Fibroblast of upper back skin (primary cell): ENCODE measurements at places on chromosomes 3 and 15.

DNA sequence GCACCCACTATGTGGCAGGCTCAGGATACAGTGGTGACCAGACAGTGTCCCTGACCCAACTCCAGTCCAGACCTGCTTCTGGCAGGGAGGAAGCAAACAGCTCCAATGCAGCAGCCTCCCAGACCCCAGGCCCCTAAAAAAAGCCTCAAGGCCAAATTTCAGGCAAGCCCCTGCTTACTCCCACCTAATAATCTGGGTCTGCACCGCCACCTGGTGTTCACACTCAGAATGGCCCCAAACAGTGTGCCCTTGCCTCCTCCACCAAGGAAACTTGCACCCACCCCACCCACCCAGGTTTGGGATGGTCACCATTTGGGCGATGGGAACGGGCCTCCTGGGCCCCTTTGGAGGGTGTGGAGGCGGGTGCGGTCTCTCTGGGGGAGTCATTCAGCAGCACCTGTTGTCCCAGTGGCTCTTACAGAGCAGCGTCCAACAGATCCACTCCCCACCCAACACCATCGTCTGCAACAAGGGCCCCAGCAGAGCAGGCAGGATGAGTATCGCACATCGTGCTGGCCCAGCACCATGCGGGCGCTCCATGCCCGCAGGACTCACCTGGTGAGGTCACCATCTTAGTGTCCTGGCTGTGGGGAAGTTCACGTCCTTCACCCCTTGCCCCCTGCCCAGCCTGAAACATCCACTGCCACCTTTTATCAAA, 17.3 kb downstream of the C3orf18 start:
- peak; percentile 29 for DNase-seq

- peak; percentile 42 for DNase-seq
Observed at GRCh38 chr3:125240496-125240895, 27.9 kb upstream of the SLC12A8 start.

- peak; percentile 88 for DNase-seq
Observed at GRCh38 chr3:106013971-106014370, 145.2 kb upstream of the CBLB start.

- no peak for DNase-seq
Observed at GRCh38 chr15:73784291-73784690, 31.1 kb upstream of the INSYN1 start.

DNA sequence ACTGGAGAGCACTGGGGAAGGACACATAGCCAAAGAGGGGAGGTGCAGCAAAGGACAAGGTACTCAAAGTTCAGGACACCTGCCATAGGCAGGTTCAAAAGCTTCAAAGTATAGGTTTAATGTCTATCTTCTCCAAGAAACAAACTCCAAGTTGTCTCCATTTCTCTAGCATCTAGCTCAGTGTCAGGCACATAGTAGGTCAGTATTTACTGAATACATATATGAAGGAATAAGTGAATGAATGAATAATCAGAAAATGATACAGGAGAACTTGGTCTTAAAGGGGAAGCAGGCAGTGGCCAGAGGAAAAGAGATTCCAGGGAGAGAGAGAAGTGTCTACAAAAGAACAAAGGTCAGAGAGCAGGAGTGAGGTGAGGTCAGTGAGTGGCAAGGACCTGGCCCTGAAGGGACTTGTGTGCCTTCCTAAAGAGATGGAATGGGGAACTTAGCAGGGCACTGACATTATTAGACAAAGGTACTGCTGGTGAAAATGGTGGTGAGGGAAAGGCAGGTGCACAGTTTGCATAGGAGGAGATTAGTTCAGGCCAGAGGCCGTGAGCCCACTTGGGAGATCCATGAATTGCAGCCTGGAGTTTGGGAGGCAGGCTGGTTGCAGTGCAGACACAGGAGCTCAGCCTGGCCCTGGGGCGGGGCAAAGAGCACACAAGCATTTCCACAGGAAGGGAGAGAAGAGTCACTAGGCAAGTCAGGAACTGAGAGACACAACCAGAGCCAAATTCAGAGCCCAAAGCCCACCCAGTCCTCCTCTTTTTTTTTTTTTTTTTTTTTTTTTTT, 21.4 kb downstream of the TBC1D2B start:
- no peak for DNase-seq

- no peak for DNase-seq
Observed at GRCh38 chr3:66403323-66403990, 97.4 kb downstream of the LRIG1 start.

- peak; percentile 86 for DNase-seq
Observed at GRCh38 chr3:155185631-155186071, 105.5 kb downstream of the MME start.

GRCh38 chr3:5136211-5136918, 14.3 kb downstream of the ARL8B start:
- DNase-seq = peak; percentile 22

DNA sequence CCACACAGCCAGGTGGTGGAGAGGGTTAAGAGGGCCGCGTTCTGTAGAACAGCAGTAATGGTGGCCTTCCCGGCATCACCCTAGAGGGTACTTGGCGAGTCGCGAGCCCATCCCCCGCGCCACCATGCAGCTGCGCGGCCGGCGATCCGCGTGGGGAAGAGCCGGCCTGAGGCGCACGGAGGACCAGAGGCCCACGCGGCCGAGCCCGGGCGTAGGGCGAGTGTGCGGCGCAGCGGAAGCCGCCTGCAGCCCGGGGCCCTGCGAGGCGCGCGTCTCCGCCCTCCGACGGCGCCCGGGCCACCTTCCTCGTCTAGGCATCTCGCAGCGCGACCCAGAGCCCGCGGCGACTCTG, 423 bp downstream of the TKT start:
- DNase-seq = no peak

- DNase-seq = peak; percentile 10
Observed at GRCh38 chr3:144361002-144361401, 389.4 kb downstream of the DIPK2A start.

DNA sequence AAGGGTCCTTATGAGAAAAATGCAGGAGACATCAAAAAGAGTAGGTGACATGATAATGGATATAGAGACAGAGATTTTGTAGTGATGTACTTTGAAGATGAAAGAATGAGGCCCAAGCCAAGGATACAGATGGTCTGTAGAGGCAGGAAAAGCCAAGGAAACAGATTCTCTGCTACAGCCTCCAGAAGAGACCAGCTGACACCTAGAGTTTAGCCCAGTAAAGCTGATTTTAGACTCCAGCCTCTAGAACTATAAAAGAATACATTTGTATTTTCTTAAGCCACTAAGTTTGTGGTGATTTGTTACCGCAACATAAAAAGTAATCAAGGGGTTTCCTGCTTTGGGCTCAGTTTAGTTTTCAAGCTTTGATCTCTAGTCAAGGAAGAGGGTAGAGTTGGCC, 64.8 kb downstream of the STRIT1 start:
- no peak for DNase-seq

DNA sequence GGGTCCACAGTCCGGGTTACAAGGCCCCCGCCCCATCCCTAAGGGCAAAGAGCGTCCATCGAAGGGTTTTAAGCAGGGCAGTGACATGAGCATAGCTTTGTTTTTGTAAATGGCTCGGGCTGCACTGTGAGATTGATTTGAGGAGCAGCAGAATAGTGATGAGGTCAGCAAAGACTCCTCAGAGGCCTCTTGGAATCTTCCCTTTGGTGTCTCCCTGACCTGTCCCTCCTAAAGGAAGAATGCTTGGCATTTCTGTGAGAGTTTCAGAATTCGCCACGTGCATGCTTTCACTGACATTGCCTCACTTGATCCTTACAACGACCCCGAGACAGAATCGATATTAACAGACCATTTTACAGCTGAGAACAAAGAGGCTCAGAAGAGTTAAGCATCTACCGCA, 20.3 kb downstream of the LAMP3 start:
- DNase-seq = no peak

- no peak for DNase-seq
Observed at GRCh38 chr3:11283139-11283475, 10.9 kb downstream of the ATG7 start.

GRCh38 chr15:40933517-40933902, 4.4 kb downstream of the DLL4 start:
- no peak for DNase-seq

GRCh38 chr3:121976727-121977126, 45.3 kb downstream of the ILDR1 start:
- no peak for DNase-seq

GRCh38 chr3:77039606-77040171, at the start of gene ROBO2:
Gene ROBO2, plus strand, starts transcription at chr3:77040099. Its CDS starts 687 bp downstream, at chr3:77040786.
- no peak for DNase-seq

DNA sequence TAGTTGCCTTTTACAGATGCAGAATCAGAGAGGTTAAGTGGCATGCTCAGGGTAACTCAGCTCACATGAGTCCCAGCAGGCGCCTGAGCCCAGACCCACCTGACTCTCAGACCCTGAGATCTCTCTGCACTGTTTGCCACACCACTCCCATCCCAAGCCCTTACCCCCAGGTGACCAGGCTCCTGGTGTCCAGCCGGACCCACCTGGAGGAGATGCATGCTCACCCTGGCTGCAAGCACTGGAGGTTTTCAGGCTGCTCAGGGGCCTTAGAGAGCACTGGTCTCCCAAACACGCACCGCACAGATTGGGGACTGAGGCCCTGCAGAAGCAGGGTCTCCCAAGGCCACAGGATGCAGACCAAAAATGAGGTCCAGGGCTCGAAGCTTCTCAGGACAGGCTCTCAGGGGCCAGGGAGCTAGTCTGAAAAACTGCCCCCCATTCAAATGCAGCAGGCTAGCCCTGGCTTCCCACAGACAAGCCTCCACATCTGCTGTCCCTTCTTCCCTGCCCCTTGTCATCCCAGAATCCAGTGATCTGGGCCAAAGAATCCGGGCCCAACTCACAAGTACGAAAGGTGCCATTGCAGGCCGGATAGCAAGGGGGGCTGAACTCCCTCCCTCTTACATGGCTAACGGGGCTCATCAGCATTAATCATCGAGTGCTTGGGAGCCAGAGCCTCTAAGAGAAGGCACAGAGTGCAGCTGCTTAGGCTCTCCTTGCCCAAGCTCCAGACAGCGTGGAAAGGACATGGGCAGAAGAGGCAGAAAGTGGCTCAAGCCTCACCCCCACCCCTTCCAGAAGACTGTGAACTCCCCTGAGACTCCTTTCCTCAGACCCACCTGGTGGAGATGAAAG, 90.2 kb upstream of the PRR20G start:
- no peak for DNase-seq

DNA sequence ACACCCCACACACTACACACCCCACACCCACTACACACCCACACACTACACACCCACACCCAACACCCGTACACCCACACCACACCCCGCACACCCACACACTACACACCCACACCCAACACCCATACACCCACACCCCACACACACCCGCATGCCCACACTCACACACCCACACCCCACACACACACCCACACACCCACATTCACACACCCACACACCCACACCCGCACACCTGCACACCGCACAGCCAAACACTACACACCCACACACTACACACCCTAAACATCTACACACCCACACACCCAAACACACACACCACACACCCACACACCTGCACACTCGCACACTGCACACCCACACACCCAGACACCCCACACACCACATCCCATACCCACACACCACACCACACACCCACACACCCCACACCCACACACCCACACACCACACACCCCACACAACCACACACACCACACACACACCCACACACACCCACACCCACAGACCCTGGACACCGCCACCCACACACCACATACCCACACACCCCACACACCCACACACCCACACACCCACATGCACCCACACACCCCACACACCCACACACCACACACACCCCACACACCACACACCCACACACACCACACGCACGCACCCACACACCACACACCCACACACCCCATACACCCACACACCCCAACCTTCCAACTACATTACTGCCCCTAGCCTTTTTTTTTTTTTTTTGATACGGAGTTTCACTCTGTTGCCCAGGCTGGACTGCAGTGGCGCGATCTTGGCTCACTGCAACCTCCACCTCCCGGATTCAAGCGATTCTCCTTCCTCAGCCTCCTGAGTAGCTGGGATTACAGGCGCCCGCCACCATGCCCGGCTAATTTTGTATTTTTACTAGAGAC, 16.9 kb downstream of the CEP19 start:
- no peak for DNase-seq

DNA sequence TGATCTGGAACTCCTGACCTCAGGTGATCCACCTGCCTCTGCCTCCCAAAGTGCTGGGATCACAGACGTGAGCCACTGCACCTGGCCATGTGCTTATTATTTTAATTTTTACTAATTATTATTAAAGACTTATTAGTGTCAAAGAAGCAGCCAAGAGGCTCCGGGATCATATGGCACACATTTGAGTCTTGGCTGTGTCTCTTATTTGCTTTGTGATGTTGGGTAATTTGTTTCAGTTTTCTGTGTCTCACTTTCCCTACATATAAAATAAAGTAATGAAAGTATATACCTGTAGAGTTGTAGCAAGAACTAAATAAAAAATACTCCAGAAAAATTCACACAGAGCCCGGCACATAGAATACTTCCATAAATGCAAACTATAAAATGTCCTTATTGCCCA, 238.0 kb upstream of the TBL1XR1 start:
- no peak for DNase-seq

GRCh38 chr3:62445275-62445674, 71.9 kb upstream of the FEZF2 start:
- peak; percentile 48 for DNase-seq

GRCh38 chr3:194988495-194989165, 282.3 kb downstream of the XXYLT1 start:
- DNase-seq = no peak

GRCh38 chr3:134359121-134360010, 14.9 kb downstream of the AMOTL2 start:
- no peak for DNase-seq

GRCh38 chr3:189787632-189788031, 156.4 kb downstream of the TP63 start:
- peak; percentile 66 for DNase-seq

DNA sequence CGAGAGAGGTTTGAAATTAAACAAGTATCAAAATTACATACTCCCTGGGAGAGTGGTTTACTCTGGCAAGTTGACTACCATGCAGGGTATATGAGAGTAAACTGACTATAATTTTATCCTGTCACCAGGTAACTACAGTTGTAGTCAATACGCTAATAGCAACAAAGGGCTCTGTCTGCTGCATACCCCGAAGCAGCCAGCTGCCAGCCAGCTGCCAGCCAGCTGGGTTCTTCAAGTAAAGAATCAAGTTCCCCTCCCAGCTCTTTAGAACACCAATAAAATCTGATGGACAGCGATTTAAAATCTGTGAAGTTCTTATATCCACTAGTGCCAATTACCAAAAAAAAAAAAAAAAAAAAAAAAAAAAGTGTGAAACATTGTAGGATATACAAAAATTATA, 417.7 kb upstream of the CFAP20DC start:
- DNase-seq = no peak

GRCh38 chr3:113096188-113096892, 105.6 kb downstream of the GTPBP8 start:
- DNase-seq = peak; percentile 68

DNA sequence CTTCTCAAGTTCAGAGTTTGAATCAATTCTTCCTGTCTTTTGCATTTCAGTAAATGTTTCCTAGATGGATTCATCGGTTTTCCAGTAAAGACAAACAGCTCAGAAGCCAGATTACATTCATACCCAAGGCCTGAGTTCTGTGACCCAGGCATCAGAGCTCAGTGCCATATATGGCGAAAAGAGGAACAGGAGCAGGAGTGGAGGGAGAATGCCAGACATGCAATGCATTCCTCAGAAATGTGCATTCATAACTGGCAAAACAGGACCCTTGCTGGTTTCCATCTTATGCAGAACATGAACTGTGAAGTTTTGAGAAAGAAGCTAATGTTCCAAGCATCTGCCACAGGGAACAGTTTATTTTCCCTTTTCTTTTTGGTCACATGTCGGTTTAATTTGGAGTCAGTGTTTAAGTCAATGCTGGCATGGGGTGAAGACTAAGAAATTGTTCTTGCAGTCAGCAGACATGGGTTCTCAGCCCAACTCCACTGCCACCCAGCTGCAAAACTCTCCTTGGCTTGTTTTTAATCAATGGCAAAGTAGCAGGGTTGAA, 116.5 kb downstream of the LPP start:
- peak; percentile 99 for DNase-seq
